ENCODE measurements at places on chromosomes 16 and 17.

GRCh38 chr17:72872396-72872795 lies 220.1 kb downstream of the SLC39A11 start:
- DNase-seq, result no peak

DNA sequence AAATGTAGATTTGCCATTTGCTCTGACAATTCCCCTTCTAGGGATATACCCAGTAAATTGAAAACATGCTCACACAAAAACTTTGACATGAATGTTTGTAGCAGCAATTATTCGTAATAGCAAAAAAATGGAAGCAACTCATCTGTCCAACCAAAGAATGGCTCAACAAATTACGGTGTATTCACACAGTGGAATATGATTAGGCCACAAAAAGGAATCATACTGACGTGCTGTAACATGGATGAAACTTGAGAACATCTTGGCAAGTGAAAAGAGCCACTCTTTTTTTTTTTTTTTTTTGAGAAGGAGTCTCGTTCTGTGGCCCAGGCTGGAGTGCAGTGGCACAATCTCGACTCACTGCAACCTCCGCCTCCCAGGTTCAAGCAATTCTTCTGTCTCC lies 24.1 kb upstream of the SPNS3 start:
- no peak for DNase-seq

- no peak for DNase-seq
Measured at GRCh38 chr16:89801800-89802199, 14.6 kb downstream of the FANCA start.

- no peak for DNase-seq
Measured at GRCh38 chr16:89187032-89187769, 13.1 kb downstream of the SLC22A31 start.

GRCh38 chr16:56697456-56698155 lies 15.3 kb downstream of the MT1X start:
- no peak for DNase-seq
